ENCODE measurements at places on chromosomes 7 and 10.

- DNase-seq: no peak
These were observed 37.2 kb upstream of the GATA3 start for GRCh38 chr10:8017277-8017676.

DNA sequence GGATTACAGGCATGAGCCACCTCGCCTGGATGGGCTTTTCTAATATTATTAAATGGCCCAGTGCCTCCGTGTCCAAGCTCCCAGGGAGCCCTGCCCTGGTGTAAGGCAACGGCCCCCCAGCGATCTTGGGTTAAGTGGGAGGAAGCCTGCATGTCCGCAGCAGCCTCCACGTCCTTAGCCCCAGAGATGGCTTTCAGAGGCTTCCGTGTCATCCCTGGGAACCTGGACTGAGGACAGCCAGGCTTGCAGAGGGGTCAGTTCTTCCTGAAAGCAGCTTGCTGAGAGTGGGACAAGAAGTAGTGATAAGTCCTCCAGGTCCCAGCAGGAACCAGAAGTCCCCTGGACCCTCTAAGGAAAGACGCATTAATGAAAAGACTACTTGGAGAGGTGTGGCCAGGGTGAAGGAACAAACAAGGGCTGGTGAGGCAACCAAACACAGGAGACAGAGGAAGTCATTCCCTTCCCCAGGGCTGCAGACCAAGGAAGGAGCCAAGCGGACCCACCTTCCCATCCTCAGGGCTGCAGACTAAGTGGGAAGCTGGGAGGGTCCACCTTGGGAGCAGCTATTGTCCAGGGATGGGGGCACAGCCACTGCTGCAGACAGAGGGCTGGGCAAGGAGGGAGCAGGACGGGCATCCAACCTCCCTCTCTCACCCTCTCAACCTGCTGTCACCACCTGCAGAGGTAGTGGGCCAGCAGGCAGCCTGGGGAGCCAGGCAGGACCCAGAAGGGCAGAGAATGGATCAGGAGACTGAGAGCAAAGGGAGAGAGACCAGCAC lies 13.0 kb upstream of the INSIG1 start:
- DNase-seq: no peak

GRCh38 chr10:52334595-52334994 lies 20.5 kb downstream of the DKK1 start:
- no peak for DNase-seq

GRCh38 chr7:100053215-100053614 lies 3.6 kb downstream of the ZSCAN21 start:
- DNase-seq: no peak

DNA sequence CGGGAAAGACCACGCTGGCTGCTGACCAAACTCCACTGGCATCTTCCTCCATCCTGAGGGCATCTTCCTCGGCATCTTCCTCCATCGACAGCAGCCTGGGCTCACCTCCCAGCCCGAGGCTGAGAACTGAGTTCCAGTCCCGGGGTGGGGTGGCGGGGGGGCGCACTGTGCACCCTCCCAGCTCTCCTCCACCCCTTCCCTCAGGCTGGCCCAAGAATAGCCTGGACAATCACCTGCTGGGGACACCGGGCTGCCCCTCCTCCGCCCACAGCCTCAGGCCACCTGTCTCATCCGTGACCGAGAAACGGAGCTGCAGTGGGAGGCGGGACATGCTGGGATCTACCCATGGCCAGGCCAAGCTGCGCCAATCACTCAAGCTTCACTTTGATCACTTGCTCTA lies 37.2 kb downstream of the DIP2C start:
- DNase-seq: no peak

DNA sequence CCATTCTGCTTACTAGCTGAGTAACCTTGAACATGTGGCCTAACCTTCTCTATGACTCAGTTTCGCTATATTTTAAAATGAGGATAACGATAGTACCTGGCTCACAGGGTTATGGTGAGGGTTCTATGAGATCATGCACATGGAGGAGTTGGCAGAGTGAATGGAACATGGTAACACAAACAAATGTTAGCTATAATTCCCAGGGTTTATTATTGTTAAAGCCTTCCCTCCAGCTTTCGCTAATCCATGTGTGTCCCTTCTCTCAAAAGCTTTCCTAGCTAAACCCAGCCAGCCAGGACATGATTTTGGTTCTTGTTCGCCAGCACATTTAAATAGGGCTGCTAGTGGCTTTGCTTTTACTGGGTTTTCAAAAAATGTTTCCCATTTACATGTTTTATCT lies 361.0 kb upstream of the NFE2L3 start:
- DNase-seq: no peak

- DNase-seq: no peak
These were observed 39.4 kb downstream of the BTRC start for GRCh38 chr10:101393378-101393777.

- no peak for DNase-seq
These were observed at the start of gene TMEM273 for GRCh38 chr10:49187950-49188761. Gene TMEM273, minus strand, starts transcription at chr10:49188391. Its CDS starts 55 bp downstream, at chr10:49188336.

GRCh38 chr10:1188558-1189135 lies 132.5 kb downstream of the WDR37 start:
- no peak for DNase-seq

DNA sequence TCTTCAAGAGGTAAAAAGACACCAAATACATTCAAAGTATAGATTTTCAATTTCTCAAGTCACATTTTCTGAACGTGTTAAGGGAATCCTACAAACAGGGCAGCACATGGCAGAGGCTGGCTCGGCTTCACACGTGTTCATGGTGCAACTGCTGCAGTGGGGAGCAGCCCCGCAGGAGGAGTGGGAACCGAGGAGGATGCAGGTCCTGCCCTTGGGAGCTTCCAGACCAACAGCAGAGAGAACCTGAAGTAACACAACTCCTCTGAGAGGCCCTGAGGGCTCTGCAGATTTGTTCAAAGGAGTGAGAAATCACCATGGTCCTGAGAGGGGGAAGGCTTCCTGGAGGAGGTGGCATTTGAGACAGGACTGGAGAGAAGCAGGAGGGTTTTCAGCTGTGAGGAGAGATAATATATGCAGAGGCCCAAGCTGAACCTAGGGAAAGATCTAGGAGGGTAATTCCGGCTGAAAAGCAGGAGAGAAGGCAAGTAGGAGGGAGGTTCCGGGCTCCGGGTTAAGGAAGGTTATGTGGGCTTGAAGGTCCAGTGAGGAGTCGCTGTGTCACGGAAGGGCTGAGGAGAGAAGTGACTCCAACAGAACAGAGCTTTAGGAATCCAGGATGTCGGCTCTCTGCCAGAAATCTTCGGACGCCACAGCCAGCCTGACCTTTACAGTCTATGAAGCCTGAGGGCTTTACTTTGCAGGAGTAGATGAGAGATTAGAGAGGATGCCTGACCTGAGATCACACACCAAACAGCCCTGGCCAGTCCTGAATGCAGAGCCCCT lies 77.5 kb downstream of the GPR26 start:
- no peak for DNase-seq

Measured in stimulated activated CD4-positive, alpha-beta T cell treated with anti-CD3 and anti-CD28 coated beads, Interleukin-12 subunit alpha, Interleukin-12 subunit beta, amount 100 ng/mL, for 4 hours (primary cell).